ENCODE measurements at places on chromosomes 1 and 21.

- no peak for DNase-seq
Observed at GRCh38 chr1:77459881-77460280, 178.1 kb downstream of the AK5 start.

- no peak for DNase-seq
Observed at GRCh38 chr1:86491171-86491950, 22.6 kb downstream of the CLCA1 start.

DNA sequence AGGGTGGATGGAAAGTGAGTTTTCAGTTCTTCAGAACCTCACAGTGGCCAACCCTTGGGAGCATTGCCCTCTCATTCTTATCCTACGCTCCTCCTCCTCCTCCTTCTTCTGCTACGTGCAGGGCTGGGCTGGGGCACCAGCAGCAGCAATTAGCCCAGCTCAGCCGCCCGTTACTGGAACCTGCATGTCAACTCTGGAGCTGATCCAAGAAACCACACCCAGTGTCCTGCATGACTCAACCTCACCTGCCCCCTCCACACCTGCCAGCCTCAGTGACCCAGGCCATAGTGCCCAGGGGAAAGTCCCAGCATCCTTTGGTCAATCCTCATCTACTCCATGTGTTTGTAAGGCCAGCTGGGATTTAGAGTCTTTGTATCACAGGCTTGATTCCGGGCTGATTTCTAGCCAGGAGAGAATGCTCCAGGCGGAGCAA is 12.6 kb downstream of the ELF3 start:
- DNase-seq: no peak

GRCh38 chr21:36610201-36610600 is 88.7 kb upstream of the SIM2 start:
- no peak for DNase-seq

DNA sequence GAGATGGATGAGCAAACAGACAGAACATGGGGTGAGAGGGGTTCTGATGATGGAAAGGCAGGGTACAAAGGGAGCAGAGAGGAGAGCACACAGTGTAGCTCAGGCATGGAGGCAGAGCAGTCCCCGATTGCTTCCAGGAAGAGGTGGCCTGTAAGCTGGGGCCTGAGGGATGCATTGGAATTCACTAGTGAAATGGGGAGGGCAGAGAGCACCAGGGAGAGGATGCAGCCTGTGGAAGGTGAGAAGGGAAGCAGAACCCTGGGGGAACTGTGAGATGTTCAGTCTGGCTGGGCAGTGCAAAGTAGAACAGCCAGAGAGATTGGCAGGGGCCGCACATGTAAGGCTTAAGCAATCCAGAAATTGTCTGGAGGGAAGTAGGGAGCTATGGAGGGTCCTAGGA is 12.2 kb downstream of the ZNF362 start:
- DNase-seq: no peak

DNA sequence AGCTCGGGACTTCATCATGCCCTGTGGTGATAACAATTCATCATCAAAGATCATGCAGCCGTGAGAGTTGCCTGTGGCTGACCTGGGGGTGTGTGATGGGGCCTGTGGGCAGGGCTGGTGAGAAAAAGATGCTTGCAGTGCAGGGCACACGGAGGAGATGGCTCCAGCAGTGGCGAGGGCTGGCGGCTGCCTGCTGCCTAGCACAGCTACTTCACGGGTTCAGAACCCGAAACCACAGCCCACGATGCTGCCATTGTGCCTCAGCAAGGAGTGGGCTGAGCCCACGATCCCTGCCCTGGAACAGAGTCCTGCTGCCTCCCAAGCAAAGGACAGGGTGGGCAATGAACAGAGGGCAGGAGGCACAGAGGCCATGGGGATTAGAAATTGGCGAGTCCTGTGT is 631 bp upstream of the KRTAP10-9 start:
- no peak for DNase-seq

DNA sequence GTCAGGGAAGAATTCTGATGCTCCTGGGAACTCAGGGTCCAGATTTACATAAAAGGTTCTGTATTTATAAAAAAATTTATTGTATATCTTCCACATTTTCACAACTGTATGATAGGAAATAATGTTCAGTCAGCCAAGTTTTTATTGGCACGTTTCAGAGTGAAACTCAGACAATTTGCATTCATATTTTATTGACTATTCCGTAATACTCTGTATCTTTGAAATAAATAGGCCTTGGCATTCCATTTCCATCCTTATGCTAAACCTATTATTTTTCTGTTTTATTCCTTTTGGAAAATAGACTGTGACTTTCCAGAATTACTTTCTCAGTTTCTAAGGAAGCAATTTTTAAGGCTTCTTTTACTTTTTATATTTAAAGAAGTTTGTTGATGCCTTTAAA is 329.0 kb downstream of the OLFM3 start:
- no peak for DNase-seq

DNA sequence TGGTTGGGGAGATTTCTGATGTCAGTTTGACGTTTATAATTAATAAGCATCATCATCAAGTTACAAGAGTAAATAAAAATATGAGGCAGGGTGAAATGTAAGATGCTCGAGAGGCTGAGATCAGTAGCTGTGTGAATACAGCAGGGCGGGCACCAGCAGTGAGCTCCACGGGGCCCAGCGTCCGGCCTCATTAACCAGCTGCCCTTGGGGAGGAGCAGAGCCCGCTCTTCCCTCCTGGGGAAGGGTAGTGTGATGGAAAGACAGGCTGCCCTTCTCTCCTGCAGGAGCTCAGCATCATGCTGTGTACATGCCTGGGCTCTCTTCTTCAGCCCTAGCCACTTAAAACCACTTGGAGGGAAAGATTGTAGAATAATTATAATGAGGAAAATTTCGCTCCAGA is 23.4 kb downstream of the PDE9A start:
- DNase-seq: no peak

GRCh38 chr1:91725618-91725988 is 160.3 kb downstream of the TGFBR3 start:
- no peak for DNase-seq

DNA sequence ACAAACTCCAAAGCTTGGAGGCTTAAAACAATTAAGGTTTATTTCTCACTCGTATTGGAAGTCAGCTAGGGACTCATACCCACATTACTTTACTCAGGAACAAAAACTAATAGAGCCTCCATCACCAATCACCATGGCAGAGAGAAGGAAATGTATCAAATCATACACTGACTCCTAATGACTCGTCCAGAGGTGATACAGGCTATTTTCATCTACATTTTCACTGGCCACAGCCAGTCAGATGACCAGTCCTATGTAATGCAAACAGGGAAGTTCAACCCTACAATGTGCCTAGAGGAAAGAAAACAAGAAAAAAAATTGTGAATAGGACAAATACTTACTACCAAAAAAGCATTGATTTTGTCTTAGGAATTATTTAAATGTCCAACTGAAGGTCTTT is 110.3 kb downstream of the SEC16B start:
- DNase-seq: no peak

GRCh38 chr1:20158358-20159070 is 19.4 kb downstream of the PLA2G2F start:
- DNase-seq: no peak

GRCh38 chr1:156619582-156619955 is 354 bp downstream of the HAPLN2 start:
- DNase-seq: no peak

- DNase-seq: no peak
Observed at GRCh38 chr21:37074546-37074945, 1.5 kb downstream of the TTC3 start.

GRCh38 chr1:65719391-65719790 is 73.3 kb upstream of the PDE4B start:
- DNase-seq: no peak

- no peak for DNase-seq
Observed at GRCh38 chr1:206967096-206967849, 3.0 kb downstream of the FCAMR start.

- no peak for DNase-seq
Observed at GRCh38 chr1:94094469-94095111, 26.4 kb downstream of the ABCA4 start.

- no peak for DNase-seq
Observed at GRCh38 chr1:2539312-2539907, 9.3 kb upstream of the HES5 start.

GRCh38 chr1:171251042-171251951 is 3.0 kb downstream of the FMO1 start:
- DNase-seq: no peak

Data from stimulated activated CD8-positive, alpha-beta memory T cell treated with anti-CD3 and anti-CD28 coated beads, Interleukin-12 subunit alpha, Interleukin-12 subunit beta, amount 100 ng/mL, for 1 hour (primary cell).